ENCODE measurements at places on chromosomes 11 and 22.

DNA sequence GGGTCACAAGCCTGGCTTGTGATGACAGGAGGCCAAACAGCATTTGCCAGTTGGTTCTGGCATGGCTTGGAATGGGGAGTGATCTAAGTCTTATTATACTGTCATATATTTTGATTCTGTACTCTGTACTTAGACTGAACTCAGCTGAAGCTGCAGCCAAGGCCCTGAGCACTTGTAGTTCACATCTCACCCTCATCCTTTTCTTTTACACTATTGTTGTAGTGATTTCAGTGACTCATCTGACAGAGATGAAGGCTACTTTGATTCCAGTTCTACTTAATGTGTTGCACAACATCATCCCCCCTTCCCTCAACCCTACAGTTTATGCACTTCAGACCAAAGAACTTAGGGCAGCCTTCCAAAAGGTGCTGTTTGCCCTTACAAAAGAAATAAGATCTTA, 843 bp downstream of the OR56B1 start:
- DNase-seq = no peak

GRCh38 chr11:33942954-33943353, 51.1 kb upstream of the LMO2 start:
- DNase-seq = no peak

DNA sequence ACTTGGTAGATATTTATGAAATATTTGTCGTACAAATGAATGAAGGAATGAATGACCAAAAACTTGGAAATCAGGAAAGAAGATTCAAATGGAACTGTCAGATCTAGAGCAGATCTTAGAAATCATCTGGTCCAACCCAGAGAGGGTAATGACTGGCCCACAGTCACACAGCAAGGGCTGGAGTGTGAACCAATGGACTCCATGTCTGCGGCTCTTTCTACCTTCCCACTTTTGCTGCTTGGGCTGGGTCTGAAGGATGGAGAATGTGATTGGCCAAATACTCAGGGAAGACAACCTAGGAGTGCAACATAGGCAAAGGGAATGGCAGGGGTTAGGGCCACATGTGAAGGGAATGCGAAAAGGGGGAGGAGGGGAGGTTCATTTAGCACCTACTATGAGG, 5.8 kb upstream of the DGKZ start:
- no peak for DNase-seq

DNA sequence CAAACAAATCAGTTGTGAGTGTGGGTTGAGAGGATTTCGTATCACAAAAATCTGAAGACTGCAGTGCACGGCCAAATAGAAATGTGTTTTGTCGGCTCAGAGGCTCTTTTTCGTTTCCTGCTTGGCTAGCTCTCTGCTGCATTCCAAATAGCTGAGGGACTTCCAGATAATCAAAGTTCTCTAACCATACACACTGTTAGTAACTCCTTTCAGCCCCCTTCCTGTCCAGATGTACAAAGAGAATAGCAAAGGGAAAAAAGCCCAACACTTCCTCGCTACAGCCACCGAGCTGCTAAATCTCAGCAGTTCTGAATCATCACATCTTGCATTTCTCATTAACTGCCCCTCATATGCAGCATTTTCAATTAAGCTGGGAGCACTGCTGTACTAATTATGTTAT, 203.1 kb downstream of the TENM4 start:
- no peak for DNase-seq

GRCh38 chr11:48025984-48026340, 45.6 kb downstream of the PTPRJ start:
- no peak for DNase-seq

- DNase-seq = no peak
Observed at GRCh38 chr22:43658823-43659222, 153.3 kb downstream of the EFCAB6 start.

GRCh38 chr11:3675971-3676370, 4.8 kb upstream of the CHRNA10 start:
- no peak for DNase-seq

- DNase-seq = no peak
Observed at GRCh38 chr11:81007046-81007445, 1566.2 kb upstream of the TENM4 start.

All from CD4-positive, alpha-beta T cell treated with Interleukin-12 subunit alpha and Interleukin-12 subunit beta, for 1 hour (primary cell).